ENCODE measurements at places on chromosomes 2 and 18. TPM values are rescaled to one million over a fixed set of nuclear protein-coding genes. Genes with fewer than 3 reads are reported as not detected.

Gene THSD7B
- not detected for total RNA-seq

Gene ZSWIM2
- not detected for total RNA-seq

Gene TMEM200C
- total RNA-seq = not detected

Gene CCDC68
- total RNA-seq = not detected

All from activated CD8-positive, alpha-beta memory T cell treated with anti-CD3 and anti-CD28 coated beads for 36 hours (primary cell).